ENCODE measurements at places on chromosomes 2 and 18.

DNA sequence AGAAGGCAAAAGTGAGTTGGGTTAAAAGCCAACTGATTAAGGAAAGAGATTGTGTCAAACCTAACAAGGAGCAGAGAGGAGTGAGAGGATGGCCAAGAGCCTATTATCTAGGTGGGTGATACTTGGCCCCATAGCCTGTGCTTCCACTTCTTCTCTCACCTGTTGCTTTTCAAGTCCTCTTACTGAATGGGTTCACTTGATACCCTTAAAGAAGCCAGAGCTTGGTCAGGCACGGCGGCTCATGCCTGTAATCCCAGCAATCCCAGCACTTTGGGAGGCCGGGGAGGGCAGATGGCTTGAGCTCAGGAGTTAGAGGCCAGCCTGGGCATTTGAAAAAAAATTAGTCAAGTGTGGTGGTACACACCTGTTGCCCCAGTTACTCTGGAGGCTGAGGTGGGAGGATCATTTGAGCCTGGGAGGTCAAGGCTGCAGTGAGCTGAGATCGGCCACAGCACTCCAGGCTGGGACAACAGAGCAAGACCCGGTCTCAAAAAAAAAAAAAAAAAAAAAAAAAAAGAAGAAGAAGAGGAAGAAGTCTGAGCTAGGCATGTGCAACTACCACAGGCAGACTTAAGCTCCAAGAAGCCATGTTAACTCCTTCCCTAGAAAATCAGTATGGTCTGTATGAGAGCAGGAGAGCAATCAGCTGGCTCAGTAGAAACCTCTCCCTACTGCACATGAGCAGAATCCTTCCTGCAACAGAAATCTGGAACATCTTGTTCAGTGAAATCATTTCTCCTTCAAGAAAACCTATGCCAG, 28.4 kb upstream of the ME2 start:
- DNase-seq, result no peak

DNA sequence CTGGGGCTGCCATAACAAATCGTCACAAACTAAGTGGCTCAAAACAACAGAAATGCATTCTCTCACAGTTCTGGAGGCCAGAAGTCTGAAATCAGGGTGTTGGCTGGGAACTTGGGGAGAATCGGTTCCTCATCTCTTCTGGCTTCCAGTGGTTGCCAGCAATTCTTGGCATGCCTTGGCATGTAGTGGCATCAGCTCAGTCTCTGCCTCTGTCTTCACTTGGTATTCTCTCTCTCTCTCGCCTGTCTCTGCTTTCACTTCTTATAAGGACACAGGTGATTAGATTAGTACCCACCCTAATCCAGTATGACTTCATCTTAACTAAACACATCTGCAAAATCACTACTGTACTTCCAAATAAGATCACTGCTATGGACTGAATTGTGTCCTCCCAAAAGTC, 695.4 kb upstream of the ID2 start:
- no peak for DNase-seq

DNA sequence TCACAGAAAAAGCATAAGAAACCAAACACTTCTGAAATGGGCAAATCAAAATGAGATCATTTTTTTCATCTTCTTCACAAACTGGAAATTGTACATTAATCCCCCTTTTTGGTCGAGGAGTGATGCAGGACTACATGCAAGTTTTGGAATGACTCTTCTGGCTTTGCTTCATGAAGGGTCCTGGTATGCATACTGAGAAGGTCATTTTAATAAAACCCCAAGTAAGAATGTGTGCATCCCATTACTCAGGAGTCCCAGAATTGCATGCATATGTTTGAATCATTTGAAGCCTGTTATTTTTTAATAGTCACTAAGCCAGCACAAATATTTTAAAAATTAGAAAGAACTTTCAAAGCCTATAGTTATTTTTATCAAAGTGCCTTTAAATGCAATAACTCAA, 16.7 kb upstream of the EHBP1 start:
- DNase-seq, result no peak

GRCh38 chr2:188314314-188315054, 22.8 kb downstream of the GULP1 start:
- DNase-seq, result no peak

DNA sequence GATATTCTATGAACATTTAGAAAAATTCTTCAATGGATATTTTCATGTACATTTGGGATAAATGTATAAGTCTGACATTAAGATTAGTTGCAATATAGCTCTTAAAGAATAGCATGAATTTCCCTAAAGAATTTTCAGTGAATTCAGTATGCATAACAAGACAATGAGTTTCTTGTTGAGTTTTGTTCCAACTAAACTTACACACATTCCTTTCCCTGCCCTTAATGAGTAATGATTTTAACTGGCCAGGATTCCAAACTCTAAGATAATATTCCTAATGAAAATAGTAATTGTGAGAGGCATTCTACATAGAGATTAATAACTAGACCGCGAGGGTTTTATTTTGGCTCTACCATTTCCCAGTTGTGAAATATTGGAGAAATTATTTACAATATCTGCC, 390.3 kb upstream of the GALNT5 start:
- DNase-seq, result no peak

DNA sequence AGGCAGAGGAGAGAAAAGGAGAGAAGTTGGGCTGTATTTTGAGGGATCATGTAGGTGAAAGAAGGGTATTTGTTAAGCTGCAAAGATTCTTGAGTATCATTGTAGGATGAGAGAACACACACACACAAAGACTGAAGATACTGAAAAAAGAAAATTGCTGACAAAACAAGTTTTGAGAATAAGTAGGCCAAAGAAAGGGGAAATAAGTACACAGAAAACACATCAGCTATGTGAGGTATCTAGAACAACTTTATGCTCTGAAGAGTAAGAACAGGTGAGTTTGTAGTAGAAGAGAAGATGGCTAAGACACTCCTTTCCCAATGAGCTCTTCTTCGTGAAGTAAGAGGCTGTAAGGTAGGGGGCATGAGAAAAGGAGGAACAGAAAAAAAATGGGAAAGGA, 28.2 kb downstream of the METTL8 start:
- DNase-seq, result no peak

DNA sequence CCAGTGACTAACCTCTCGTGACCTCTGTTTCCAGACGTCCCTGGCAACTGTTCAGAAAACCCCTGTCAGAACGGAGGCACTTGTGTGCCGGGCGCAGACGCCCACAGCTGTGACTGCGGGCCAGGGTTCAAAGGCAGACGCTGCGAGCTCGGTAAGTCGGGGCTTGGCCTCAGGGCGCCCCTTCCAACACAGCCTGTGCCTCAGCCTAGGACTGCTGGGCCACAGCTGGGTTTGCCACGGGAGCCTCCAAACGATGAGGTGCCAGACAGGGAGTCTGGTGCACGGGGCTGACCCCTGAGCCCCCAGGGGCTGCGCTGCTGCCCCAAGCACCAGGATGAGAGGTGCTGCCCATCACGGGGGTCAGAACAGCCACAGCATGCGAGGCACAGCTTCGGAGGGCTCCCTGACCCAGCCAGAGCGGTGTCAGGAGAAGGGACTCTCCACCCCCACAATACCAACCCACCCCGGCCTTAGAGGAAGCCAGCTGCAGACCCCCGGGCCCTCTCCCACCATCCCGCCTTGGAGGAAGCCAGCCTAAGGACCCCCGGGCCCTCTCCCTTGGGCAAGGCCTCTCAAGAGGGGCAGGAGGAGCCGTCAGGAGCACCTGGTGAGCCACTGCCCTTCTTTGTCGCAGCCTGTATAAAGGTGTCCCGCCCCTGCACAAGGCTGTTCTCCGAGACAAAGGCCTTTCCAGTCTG, 20.3 kb downstream of the MTERF4 start:
- no peak for DNase-seq

GRCh38 chr2:221006084-221006483, 566.0 kb downstream of the EPHA4 start:
- DNase-seq, result no peak

GRCh38 chr2:129699781-129700573, 279.5 kb upstream of the RAB6C start:
- no peak for DNase-seq

DNA sequence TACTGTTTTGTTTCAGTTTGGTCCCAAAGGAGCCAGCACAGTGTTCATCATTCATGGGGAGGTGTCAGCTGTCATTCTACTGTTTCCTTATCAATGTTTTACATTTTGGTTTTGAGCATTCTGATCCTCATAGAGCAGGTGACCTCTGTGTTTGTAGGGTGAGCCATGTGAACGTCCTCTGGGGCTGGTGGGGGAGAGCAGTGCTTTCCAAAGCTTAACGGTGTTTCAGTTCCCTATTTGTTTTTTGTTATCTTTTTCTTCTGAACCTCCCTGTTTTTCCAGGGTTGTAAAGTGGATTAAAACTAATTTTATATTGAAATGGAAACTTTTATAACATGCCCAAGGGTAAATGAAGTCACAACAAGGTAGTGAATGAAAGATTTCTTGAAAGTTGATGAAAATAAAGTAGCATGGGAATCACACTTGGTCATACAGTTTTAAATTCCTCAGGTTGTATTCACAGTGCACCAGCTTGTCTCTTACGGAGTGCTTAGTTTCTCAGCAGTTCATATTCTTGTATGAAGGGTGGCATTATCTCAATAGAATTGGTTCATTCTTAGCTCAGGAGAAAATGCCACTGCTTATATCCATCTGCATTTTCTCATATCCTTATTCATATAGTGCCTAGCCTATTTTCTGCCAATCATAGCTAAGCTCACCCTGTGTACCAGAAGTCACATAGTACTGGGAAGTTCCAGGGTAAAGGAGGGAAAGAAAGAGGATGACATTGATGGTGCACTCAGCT, 54.5 kb downstream of the MAP4K4 start:
- DNase-seq, result no peak

DNA sequence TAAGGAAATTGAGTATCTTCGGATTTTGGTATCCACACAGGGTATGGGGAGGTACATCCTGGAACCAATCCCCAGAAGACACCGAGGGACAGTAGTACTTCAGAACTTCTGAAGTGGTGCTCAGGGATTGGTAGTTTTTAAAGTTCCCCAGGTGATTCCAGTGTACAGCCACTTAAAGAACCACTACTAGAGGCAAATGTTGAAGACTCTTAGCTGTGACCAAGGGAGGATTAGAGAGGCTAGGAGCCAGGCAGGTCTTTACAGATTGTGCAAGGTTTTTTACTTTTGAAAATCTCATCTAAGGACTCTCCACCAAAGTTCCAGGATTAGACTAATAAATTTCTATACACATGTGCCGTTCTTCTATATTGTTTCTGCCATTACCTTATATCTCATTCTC, 52.9 kb upstream of the GLS start:
- DNase-seq, result no peak

DNA sequence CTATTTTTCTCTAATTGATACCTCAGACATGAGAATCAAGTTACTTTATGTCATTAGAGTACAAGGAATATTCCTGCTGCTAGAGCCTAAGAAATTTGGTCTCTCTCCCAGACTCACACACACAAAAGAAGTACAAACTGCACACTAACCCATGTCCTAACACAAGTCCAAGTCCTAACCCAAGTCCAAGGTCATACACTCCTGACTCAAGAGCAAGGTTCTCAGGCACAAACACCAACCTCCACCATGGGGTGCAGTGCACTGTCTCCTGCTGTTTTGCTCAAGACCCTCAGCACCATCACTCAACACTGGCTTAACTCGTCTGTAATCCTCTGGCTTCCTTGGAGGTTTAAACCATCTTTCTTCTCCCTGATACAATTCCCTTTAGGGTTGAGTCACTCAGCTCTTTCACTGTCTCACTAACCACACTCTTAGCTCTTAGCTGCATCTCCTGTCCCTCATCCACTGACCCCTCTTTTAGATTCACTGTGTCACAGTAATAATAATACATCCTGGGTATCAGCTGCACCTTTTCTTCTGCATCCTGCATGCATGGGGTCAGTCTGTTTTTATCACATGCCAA, 129.8 kb downstream of the BCL2L11 start:
- DNase-seq, result no peak

DNA sequence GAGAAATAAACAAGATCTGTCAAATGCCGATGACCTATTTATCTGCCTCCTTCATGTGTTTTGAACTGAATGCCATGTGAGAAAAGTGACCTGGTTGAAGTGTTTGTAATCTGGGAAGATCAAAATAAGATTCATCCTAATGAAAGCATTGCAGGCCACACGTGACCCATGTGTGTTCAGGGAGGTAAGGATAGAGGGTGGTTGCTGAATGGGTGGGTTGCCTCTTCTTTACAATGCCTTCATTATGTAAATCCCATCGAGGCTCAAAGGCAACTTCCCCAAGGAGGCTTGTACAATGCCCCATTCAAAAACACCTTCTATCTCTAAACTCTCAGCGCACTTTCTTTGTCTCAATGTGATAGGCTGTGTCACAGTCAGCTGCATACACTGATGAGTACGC, 273.1 kb downstream of the LRATD1 start:
- no peak for DNase-seq

GRCh38 chr2:182941919-182942318, 75.5 kb upstream of the FRZB start:
- no peak for DNase-seq

GRCh38 chr2:161384864-161385263, 31.2 kb upstream of the TBR1 start:
- no peak for DNase-seq

GRCh38 chr2:215328066-215328465, 16.2 kb downstream of the ATIC start:
- DNase-seq, result no peak

GRCh38 chr2:130872741-130873125, 36.0 kb downstream of the ARHGEF4 start:
- DNase-seq, result no peak

DNA sequence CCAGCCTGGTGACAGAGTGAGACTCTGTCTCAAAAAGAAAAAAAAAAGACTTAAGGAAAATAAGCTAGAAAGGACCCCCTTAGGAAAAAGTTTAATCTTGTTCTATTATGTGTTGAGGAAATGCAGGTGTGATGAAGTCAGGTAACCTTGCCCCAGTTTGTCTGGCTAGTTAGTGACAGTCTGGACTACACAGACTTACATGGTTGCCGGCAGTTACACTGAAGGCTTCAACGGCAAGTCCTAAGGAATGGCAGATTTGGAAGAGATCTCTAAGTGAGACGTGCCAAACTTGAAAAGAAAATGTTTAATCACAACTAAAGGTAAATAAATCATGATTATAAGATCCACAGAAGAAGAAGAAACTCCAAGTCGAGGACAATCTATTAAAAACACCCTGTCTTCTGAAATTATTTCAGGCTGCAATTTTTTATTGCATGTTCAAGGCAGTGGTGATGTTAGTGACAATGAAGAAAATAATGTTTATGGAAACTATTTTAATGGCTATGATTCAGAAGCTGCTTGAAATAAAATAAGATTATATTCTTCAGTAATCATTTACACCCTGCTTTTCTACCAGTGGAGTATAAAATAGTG, 84.2 kb downstream of the TTC27 start:
- no peak for DNase-seq

Measured in dermis microvascular lymphatic vessel endothelial cell (primary cell).